Right renal cortex interstitium (tissue), 3 donors: ENCODE measurements at places on chromosomes 5 and 9. TPM values are rescaled to one million over a fixed set of nuclear protein-coding genes. Genes with fewer than 3 reads are reported as not detected.

The ACTBL2 gene
- polyA plus RNA-seq, result not detected

DNA sequence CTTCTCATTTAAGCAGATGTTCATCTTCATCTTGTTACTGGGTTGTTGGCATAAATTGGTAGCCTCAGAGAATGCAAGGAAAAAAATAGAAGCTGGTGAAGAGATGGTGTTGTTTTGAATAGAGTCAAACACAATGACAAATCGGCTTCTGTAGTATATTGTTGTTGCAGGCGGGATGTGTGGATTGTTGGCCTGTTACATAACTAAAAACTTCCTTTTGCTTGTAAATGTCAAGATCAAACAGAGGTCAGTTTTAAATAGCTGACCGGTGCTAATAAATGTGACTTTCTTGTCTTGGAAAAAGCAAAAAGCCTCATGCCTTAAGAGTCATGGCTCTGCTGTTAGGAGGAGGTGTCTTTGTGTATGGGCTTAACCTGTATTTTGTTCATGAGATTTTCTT lies 59.2 kb downstream of the CCDC192 start:
- no peak for DNase-seq

DNA sequence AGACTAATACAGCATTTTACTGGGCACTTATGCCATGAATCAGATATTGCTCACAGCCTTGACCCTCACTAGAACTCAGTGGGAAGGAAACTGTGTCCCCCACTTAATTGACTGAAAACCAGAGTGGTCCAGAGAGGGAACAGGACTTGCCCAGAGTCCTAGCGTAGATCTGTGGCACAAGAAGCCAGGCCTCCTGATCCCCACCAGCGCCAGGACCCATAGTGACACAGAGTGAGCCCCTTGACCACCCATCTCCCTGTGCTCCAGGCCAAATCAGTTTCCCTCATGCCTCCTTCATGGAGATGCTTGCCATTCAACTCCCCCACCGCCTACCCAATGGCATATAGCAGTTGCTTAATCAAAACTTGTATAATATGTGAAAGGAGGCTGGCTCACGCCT lies 8.3 kb downstream of the KIF12 start:
- DNase-seq, result no peak

GRCh38 chr5:57738301-57738700 lies 255.7 kb upstream of the ACTBL2 start:
- DNase-seq, result no peak

- DNase-seq, result no peak
These were observed 516.6 kb downstream of the RAB3C start for GRCh38 chr5:59099270-59099994.

DNA sequence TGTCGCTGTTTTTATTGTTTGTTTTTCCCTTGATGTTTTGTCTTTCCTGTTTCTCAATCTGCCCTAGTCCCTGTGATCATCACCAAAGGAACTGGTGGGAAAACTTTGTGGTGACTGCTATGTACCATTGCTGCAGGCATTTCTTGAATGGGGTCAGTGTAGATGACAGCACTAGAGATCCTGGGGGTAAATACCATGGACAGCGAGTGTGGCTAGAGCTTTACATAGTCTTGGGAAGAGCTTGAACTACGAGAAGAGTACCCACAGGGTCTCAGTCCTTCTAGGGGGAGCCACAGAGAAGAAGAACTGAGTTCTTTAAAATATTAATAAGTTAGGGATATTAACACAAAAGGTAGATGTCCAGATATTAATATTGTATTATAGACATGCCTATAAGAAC lies 138.8 kb downstream of the PAM start:
- no peak for DNase-seq

DNA sequence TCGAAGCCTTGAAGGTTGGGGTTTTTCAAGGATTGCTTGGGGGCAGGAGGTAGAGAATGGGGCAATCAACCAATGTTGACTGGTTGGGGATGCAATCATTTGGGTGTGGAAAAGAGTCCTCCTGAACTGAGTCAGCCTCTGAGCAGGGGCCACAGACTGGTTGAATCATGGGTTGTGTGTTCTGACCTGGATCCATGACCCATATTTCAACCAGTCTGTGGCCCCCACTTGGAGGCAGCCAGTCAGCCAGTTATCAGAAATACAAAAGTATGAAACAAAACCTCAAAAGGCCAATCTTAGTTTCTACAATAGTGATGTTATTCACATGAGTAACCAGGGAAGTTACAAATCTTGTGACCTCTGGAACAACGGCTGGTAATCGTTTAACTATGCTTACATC lies 81.4 kb upstream of the RANBP6 start:
- DNase-seq, result no peak

The TLR4 gene
- 10.7 TPM for polyA plus RNA-seq

The KCNIP1 gene
- polyA plus RNA-seq, result 13.9 TPM

GRCh38 chr9:23551311-23551721 lies 274.7 kb downstream of the ELAVL2 start:
- DNase-seq, result no peak

DNA sequence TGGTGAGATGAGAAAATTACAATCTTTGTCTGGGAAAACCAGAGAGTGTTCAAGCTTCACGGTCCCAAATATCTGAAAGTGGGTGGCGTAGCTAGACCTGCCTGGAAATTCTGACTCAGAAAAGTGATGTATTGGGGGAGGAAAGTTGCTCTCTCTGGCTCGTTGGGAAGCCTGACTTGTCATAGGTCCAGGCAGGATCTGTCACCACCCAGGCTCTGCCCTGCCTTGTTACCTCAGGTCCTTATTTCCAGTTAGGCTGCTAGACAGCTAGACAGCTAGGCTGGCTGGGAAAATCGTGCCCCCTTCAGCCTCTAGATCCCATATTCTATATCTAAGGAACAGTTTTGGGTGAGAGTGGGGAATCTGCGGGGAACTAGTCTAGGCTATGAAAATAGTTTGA lies 41.0 kb upstream of the HCN1 start:
- no peak for DNase-seq
